Stimulated activated CD8-positive, alpha-beta memory T cell treated with anti-CD3 and anti-CD28 coated beads, Interleukin-7, amount 100 ng/mL, for 24 hours (primary cell): ENCODE measurements at places on chromosomes 5 and 9.

- no peak for DNase-seq
Measured at GRCh38 chr9:123121457-123121856, 88.0 kb downstream of the GPR21 start.

DNA sequence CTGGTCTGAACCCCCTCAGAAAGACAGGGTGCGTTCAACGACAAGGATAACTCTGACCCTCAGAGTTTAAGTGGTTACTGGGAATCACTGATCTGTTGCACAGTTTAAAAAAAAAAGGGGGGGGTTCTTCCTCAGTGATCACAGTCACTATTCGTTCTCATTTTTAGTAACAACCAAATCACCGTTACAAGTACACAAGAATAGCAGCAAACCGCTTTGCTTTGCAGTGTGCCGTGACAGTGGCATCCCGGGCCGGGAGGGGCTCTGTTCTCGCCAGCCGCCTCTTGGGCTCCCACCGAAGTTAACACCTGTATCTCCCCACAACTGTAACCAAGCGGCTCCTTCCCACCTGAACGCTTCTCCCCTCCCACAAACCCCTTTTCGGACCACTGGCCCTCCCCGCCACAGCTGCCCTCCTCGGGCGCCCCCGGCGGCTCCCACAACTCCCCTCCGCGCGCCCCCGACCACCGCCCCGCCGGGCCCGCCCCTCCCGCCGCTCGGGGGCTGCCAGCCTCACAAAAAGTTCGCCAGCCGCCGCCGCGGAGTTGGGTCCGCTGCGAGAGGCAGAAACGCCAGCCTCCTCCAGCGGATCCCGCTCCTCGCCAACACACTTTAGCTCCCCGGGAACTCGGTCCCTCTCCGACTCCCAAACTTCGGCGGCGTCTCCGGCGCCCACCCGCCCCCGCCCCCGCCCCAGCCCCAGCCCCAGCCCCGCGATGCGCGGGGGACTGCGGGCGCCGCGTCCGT is 1.2 kb downstream of the SSBP2 start:
- DNase-seq, result no peak

GRCh38 chr5:135232958-135233357 is 166.1 kb downstream of the MACROH2A1 start:
- DNase-seq, result no peak

DNA sequence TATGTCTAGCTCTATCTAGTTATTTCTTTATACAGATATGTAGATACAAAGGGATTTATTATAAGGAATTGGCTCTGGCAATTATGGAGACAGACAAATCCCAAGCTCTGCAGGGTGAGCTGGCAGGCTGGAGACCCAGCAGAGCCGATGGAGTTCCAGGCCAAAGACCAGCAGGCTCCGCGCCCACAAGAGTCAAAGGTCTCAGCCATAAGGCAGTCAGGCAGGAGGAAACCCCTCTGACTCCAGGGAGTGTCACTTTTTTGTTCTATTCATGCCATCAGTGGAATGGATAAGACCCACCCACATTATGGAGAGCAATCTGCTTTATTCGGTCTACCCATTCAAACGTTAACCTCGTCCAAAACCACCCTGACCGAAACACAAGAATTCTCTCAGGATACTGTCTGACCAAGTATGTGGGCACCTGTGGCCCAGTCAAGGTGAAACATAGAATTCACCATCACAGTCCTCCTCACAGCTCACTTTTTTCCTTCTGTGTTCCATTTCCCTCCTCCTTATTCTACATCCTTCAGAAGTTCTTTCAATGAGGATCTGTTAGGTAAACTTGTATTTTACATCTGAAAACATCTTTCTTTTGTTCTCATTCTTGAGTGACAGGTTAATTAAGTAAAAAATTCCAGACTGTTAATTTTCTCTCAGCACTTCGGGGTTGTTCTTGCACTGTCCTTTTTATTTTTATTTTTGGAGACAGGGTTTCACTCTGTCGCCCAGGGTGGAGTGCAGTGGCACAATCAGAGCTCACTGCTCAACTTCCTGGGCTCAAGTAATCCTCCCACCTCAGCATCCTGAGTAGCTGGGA is 21.2 kb downstream of the RNF130 start:
- no peak for DNase-seq

DNA sequence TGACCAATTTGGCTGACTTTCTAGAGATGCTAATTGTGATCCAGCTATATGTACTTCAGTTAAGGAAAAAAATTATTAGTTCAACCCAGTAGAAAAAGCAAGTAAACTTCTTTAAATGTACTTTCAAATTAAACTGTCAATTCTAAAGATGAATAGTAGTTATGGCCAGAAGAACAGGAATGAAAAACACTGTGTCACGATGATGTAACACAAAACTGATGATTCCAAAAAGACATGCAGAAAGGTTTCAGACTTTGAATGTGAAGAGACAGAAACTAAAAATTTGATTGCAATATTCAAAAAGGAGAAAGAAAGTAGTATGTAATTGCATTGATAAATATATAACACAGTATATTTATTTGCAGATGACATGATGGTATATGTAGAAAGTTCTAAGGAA is 127.3 kb upstream of the NR4A3 start:
- DNase-seq, result no peak

GRCh38 chr9:129987941-129988340 is 55.0 kb downstream of the FNBP1 start:
- no peak for DNase-seq

DNA sequence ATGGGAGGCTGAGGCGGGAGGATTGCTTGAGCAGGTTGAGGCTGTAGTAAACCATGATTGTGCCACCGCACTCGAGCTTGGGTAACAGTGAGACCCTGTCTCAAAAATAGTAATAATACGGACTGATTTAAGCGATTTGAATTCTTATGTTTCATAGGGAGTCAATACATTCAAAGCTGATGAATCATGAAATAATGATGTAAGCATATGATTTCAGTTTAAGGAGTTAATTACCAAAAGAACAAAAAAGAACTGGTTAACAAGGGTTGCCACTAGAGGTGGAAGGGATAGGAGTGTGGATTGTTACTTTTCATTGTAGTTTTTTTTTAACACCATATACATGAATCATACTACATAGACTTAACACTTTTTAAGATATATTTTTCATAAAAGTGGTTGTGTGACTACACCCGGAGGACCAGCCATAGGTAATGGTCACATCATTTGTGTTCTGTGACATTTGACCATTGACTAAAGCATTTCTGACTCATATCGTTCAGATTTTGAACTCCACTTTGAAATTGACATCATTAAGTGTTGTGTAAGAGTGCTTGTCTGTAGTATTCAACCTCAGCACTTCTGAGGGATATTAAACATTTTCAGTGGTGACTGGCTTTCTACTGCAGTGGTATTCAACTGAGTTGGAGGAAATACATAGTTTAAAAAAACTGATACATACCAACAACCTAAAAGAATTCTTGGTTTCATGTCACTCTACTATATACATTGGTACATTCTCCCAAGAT is 7.0 kb downstream of the TRMT10B start:
- no peak for DNase-seq

DNA sequence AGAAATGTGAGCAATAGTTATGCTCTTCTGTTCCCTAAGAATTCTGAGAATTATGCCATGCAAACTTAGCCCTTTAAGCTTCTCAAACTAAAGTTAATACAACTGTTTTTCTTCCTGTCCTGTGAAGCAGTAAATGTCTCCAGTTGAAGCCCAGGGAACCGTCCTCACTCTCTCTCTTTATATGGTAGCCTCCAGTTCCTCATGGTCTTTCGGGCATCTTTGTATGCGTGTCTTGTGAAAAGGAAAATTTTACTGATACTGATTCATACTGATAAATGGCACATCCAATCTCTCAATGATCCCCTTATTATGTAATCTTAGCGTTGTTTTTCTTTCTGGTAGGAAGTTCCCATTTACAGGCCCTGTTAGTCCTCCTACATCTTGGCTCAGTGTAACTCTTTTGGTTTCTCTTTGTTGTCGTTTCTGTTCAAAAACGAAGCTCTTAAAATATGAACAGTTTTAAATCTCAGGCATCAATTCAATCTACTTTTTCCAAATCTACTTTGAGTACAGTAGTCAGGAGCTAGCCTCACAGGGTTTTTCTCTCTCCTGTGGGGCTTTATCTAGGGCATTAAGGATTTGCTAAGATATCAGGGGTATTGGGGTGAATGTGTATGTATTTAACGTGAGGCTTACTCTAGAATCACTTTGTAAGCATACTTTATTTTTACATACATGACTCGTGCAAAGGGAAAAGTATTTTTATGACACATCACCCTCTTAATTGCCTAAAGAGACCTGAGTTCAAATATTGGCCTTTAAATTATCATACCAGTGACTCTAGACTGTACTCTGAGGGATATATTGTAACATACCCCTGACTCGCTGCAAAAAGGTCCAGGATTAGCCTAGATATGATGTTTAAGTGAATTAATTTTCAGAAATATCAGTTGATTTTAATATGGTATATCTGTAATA is 258.0 kb downstream of the NR3C1 start:
- no peak for DNase-seq

GRCh38 chr9:36950389-36950788 is 83.7 kb downstream of the PAX5 start:
- no peak for DNase-seq

- DNase-seq, result no peak
Measured at GRCh38 chr5:139027150-139027549, 152.0 kb upstream of the LRRTM2 start.

DNA sequence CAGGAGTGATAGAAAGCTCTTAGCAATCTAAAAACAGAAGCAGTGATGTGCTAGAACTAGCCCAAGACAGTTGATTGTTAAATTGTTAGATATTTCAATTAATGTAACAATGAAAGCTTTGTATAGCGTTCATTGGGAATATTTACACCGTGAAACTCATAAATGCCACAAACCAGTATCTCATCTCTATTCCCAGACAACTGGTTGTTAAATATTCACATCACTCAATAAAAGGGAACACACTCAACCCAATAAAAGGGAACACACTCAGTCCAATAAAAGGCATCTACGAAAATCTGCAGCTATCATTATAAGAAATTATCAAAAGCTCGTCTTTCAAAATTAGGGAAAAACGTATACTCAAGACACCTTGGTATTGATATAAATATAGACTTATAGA is 270.9 kb downstream of the CYLC2 start:
- DNase-seq, result no peak
